MCF 10A (cell line): ENCODE measurements at places on chromosomes 6 and 20. TPM values are rescaled to one million over a fixed set of nuclear protein-coding genes. Genes with fewer than 3 reads are reported as not detected.

GRCh38 chr20:1330075-1330830 lies 1.3 kb upstream of the SDCBP2 start:
- H3K4me1 ChIP-seq, result peaks cover 31% of the 10 kb centered on the region
- no peaks in the 10 kb centered on the region for H3K27me3 ChIP-seq
- peak; percentile 89 for DNase-seq
- peaks cover 14% of the 10 kb centered on the region for H3K36me3 ChIP-seq
- peak overlapping the region; percentile 34 for H3K4me3 ChIP-seq

DNA sequence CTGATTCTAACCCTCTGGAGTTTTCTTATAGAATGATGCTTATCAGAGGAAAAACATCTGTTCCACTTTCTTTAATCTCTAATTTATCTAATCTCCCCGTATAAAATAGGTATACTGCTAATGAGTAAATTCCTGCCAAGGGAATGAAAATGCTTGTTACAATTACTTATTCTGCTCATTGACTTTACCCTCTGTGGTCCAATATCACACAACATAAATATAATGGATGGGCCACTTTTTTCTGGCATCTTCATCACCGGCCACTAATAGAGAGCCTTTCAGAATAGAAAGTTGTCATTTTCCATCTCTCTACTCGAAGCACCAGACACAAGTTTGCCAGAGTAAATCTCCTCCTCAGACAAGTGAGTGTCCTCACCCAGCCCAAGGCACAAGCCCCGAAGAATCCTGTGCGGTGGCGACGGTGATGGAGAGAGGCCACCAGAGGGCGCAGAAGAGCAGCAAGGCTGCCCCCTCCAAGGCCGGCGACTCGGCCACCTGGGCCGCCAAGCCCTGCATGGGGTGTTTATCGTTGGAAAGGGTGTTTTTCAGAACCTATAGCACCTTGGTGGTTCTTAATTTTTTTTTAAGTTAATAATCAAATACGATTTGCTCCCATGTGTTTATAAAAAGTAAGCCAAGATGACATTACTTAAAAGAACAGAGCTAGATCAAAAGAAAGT lies 212.9 kb upstream of the ARID1B start:
- H3K27me3 ChIP-seq, result no peaks in the 10 kb centered on the region
- H3K4me3 ChIP-seq, result no peak overlapping the region
- no peaks in the 10 kb centered on the region for H3K4me1 ChIP-seq
- DNase-seq, result peak; percentile 65
- no peak overlapping the region for H3K27ac ChIP-seq

- no peak overlapping the region for H3K4me3 ChIP-seq
- DNase-seq, result no peak
- H3K27ac ChIP-seq, result no peak overlapping the region
- H3K4me1 ChIP-seq, result no peaks in the 10 kb centered on the region
Measured at GRCh38 chr20:54514028-54514607, 38.7 kb downstream of the DOK5 start.

DNA sequence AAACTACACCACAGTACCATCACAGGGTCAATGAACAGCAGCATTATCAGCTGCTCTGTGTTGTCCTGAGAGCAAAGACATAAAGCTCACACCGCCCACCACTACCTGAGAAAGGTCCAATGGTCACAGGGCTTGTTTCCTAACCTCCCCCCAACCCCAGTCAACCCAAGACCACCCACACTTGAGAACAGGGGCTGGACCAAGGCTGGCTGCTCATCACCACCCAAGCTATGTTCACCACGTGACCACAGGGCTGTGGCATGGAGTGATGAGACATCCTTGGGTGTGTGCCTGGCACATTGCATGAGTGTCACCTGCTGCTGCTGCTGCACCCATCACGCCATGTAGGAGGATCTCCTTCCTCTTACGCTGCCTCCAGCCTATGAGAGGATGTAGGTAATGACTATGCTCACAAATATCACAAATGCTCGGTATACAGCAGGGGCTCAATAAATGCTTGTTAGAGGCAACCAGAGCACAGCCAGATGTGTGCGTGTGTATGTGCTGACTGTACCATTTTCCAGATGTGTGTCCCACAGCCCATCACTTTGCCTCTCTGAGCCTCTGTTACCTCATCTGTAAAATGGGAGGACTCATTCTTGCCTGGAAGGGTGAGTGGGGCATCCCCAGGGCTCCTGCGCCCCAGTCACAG lies 23.3 kb upstream of the SIRPA start:
- no peaks in the 10 kb centered on the region for H3K27me3 ChIP-seq
- H3K36me3 ChIP-seq, result no peaks in the 10 kb centered on the region
- H3K27ac ChIP-seq, result no peak overlapping the region
- no peak overlapping the region for H3K4me3 ChIP-seq

DNA sequence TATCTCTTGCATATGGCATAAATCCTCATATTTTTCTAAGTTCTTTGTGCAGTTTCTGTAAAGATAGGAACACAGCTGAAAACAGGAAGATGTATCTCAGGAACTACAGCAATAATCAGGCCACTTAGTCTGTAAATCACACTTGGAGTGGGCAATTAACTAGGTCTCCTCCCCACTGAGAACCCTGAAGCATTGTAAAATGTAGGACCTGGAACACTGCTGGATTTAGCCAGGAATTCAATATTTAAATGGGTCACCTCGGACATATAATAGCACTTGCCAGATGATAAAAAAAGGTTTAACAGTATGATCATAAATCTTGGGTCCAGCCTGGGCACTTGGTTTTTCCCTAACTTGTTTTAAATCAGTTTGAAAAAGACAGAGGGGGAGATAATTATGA lies 155.0 kb downstream of the GRM1 start:
- no peaks in the 10 kb centered on the region for H3K4me1 ChIP-seq
- DNase-seq, result no peak
- H3K27ac ChIP-seq, result no peak overlapping the region
- no peak overlapping the region for H3K4me3 ChIP-seq
- H3K27me3 ChIP-seq, result peaks cover 45% of the 10 kb centered on the region

DNA sequence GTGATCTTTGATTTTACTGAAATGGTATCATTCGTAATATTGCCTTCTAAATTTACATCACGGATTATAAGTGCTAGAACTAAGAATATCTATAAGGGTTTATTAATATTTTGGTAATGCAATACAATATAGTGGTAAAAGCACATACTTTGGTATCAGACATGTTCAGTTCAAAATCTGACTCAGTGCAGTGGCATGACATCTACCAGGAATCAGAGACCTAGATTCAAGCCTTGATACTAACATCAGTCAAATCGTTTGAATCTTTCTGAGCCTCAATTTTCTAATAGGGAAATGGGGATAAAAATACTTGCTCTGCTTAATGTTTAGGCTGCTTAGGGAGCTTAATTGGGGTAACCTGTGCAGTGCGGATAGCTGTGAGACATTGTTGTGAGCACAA lies 488.0 kb downstream of the BCKDHB start:
- H3K27me3 ChIP-seq, result no peaks in the 10 kb centered on the region
- no peak for DNase-seq
- no peak overlapping the region for H3K27ac ChIP-seq
- no peak overlapping the region for H3K4me3 ChIP-seq
- no peaks in the 10 kb centered on the region for H3K36me3 ChIP-seq

- H3K4me1 ChIP-seq, result no peaks in the 10 kb centered on the region
- no peaks in the 10 kb centered on the region for H3K36me3 ChIP-seq
- no peak for DNase-seq
- no peak overlapping the region for H3K27ac ChIP-seq
Measured at GRCh38 chr20:44431502-44432234, 44.0 kb upstream of the TTPAL start.

GRCh38 chr6:82419132-82419581 lies 55.5 kb downstream of the TPBG start:
- DNase-seq, result no peak
- H3K4me1 ChIP-seq, result peaks cover 14% of the 10 kb centered on the region
- H3K27me3 ChIP-seq, result no peaks in the 10 kb centered on the region
- H3K36me3 ChIP-seq, result no peaks in the 10 kb centered on the region

DNA sequence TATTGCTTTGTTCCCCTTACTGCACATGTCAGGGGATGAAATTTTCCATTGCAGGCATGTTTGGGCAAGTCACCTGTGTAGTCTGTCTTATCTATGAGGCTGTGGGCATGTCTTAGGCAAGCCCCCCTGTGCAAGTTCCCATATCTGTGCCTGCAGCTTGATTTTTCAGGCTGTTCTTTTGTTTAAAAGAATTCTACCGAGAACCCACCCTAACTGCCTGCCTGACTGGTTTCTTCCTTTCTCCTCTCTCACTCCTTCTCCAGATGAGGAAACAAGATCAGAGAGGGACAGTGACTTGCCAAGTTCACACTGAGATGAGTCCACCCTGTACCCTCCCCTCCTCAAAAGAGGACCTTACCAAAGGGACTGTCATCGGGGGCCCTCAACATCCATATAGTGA lies 11.0 kb downstream of the TREML2 start:
- H3K4me3 ChIP-seq, result no peak overlapping the region
- H3K27me3 ChIP-seq, result peaks cover 32% of the 10 kb centered on the region

DNA sequence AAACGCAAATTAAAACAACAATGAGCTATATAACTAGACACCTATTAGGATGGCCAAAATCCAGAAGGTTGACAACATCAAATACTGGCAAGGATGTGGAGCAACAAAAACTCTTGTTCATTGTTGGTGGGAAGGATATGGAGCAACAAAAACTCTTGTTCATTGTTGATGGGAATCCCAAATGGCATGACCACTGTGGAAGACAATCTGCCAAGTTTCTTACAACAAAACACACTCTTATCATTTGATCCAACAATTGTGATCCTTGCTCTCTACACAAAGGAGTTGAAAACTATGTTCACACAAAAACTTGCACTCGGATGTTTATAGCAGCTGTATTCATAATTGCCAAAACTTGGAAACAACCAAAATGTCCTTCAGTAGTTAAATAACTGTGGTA lies 61.8 kb upstream of the LAMA2 start:
- H3K4me1 ChIP-seq, result no peaks in the 10 kb centered on the region
- H3K27me3 ChIP-seq, result peaks cover 100% of the 10 kb centered on the region
- no peak overlapping the region for H3K27ac ChIP-seq
- no peak overlapping the region for H3K4me3 ChIP-seq
- DNase-seq, result no peak
- H3K36me3 ChIP-seq, result no peaks in the 10 kb centered on the region

DNA sequence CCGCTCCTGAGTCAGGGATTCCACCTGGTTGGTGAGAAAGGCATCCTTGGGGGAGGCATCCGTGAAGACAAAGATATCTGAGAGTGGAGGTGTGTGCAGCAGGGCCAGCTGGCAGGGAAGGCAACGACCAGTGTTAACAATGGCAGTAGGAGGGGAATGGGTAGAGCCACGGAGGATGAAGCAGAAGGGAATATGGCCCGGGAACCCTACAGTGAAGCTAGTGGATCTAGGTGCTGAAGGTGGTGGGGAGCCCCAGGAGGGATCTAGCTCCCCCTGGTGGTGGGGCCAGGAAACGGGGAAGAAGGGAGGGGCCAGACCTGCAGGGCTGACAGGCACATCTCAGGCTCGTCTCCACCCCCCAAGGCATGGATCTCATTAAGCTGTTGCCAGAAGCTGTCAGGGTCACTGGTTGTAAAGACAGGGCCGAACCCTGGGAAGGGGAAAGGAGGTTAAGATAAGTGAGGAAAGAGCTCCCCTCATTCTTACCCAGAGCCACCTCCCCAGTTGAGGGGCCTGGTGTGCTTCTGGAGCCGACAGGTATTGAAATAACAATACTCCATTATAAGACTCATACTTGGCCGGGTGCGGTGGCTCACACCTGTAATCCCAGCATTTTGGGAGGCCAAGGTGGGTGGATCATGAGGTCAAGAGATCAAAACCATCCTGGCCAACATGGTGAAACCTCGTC lies 7.3 kb downstream of the VWA7 start:
- H3K27ac ChIP-seq, result no peak overlapping the region
- no peaks in the 10 kb centered on the region for H3K36me3 ChIP-seq
- H3K27me3 ChIP-seq, result no peaks in the 10 kb centered on the region
- DNase-seq, result peak; percentile 74
- H3K4me3 ChIP-seq, result no peak overlapping the region

DNA sequence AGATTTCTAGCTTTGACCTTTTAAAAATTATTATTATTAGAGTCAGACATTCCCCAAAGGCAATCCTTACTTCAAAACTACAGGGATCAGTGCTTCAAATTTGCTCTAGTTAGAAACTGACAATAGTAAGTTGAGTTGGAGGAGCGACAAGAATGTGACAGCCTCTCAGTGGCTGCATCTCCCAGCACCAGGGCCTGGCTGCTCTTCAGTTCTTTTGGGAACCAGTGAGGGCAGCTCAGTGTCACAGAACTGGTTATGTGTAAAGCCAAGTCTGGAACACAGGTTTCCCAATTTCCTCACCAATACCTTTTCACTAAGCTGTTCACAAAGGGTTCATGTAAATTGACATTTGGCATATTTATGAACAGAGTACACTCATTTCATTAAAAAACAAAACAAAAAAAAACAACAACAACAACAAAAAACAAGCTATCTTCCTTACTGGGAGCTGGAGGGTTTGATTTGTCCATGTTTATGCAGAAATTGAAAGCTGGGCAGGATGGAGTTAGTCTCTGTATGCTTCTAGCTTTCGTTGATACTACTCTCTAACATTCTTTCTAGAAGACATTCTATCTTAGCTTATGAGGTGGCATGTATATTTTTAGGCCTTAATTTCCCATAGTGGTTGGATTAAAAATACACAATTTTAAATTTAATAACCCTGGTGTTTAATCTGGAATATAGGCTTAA lies 95.0 kb downstream of the SAMD5 start:
- no peak overlapping the region for H3K4me3 ChIP-seq
- H3K27me3 ChIP-seq, result no peaks in the 10 kb centered on the region
- H3K4me1 ChIP-seq, result no peaks in the 10 kb centered on the region
- DNase-seq, result no peak

DNA sequence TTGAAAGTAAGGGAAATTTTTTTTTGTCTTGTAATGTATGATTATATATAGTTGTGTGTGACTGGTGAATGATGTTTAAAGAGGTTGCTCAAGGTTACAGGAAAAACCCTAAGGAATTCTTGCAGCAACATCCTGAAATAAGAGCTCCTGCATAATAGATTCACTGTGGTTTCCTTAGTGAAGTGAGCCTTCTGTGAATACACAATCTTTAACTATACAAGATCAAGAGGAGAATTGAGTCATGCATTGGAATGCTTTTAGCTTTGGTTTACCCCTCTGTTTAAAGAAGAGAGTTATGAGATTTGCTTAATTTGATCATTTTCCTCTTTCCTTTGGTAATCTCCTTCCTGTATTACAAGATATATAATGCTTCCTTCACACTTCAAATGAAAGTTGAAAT lies 141.6 kb upstream of the EYA4 start:
- no peak overlapping the region for H3K27ac ChIP-seq
- no peaks in the 10 kb centered on the region for H3K36me3 ChIP-seq
- peak; percentile 38 for DNase-seq
- peaks cover 86% of the 10 kb centered on the region for H3K27me3 ChIP-seq

- H3K27me3 ChIP-seq, result no peaks in the 10 kb centered on the region
- no peaks in the 10 kb centered on the region for H3K36me3 ChIP-seq
- no peak overlapping the region for H3K27ac ChIP-seq
- DNase-seq, result no peak
Measured at GRCh38 chr6:21404577-21404976, 189.0 kb upstream of the SOX4 start.

The SLC17A4 gene
- not detected in 2 replicates for total RNA-seq

The ZNF165 gene
- 7.1 and 10.8 TPM in 2 replicates for total RNA-seq

The POM121L2 gene
- not detected in 2 replicates for total RNA-seq

The HLA-DPA1 gene
- total RNA-seq, result not detected in 2 replicates

The ENPP5 gene
- 0.07 TPM in 1 of 2 replicates, not detected in the other for total RNA-seq

The GGTLC1 gene
- total RNA-seq, result not detected in 2 replicates

The MEA1 gene
- total RNA-seq, result 71.8 and 79.9 TPM in 2 replicates

The FAM217B gene
- total RNA-seq, result 5.6 and 8.6 TPM in 2 replicates

The FAM83B gene
- 22.3 and 25.4 TPM in 2 replicates for total RNA-seq

The FLRT3 gene
- total RNA-seq, result 13.3 and 15.7 TPM in 2 replicates
